ENCODE measurements at places on chromosomes 12 and 14.

DNA sequence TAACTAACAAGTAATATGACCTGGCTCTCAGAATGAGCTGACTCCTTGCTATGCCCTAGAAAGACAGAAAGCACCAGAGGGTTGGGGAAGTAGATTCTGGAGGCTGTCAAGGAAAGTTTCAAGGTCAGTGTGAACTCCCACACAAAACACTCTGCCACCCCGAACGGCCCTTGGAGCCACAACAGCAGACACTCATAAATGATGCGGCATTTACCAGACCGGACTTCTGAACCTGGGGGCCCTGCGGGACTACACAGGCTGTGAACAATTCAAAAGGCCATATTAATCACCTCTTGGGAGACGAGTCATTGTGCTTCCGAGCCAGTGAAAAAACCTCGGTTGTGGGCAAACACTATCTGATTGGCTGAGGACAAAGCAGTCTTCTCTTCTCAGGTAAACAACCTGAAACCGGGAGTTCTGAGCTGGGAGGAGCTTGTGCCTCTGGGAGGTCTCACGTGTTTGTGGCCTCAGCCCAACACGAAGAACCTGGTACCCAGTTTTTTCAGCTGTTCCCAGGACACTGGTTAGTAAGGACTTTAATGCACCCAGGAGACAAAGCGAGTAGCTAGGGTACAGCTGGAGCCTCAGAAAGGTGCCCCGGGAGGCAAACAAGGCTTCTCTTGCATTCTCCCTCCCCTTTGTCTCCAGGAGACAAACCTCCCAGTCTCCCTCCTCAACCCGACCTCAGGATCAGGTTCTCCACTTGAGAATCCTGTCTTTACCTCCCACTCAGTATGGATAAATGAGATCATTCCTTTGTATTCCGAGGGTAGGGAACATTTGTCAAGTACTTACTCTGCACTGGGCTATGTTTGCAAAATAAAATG lies 35.3 kb downstream of the VWF start:
- DNase-seq, result no peak

DNA sequence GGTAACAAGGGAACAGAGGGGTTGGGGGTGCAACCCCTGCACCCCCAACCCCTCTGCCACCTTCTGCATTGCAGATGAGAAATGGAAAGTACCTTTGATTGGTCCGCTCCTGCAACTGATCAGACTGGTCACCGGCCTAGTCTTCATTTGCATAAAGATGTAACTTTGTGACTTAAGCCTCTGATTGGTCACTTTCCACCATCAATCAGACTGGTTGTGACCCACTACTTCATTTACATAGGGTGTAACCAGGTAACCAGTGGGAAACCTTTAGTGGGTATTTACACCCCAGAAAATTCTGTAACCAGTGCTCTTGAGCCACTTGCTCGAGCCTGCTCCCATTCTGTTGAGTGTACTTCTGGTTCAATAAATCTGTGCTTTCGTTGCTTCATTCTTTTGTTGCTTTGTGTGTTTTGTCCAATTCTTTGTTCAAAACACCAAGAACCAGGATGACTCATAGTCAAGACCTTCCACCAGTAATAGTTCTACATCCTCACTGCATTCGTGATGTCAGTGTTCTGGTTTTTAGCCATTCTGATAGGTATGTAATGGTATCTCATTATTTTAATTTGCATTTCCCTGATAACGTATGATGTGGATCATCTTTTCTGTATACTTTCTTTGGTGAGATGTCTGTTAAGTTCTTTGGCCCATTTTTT lies 30.8 kb downstream of the LEMD3 start:
- DNase-seq, result no peak

GRCh38 chr12:128056136-128056801 lies 210.7 kb upstream of the TMEM132C start:
- DNase-seq, result peak; percentile 71

GRCh38 chr14:101232340-101233020 lies 328.8 kb upstream of the DIO3 start:
- DNase-seq, result no peak

GRCh38 chr14:85583380-85583779 lies 53.4 kb downstream of the FLRT2 start:
- no peak for DNase-seq

- no peak for DNase-seq
Observed at GRCh38 chr12:11829764-11830194, 180.3 kb downstream of the ETV6 start.

DNA sequence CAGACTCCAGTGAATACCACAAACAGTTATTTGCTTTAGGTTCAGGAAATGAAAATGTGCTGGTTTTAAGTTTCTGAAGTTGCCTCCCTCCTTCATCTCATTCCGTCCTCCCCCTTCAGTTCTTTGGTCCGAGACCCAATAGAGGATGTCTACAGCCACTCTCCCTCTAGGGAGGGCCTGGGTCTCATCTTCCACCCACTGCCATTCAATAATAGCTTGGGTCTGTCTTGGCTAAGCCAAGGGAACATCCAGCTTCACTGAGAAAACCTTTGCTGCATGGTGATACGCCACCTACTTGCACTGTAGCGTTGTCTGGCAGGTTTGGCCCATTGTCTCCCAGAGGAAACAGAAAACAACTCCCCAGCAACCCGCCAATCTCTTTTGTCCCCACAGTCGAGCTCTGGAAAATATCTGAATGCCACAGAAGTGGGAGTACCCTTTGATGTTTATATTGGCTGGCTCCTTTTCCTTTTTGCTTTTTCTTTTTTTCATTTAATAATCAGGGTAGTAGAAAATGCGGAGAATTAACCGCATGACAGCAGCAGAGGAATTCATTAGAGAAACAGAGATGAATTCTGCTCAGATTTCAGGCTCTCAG lies 380.1 kb downstream of the RAD51B start:
- no peak for DNase-seq

DNA sequence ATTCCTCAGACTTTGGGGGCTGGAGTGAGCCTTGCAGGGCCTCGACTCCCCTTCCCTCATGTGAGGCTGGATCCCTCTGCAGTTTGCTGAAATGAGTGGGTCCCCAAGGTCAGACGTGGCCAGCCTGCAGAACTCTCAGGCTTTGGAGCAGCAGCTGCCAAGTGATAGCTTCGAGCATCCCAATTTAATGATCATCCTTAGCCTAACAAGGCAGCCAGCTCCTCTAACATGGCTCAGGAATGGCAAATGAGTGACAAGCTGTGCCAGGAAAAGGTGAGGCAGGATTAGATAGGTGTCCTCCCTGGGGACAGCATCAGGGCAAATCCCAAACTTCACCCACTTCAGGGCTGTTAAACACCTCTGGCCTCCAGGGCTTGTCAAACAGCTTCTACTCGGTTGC lies 130.7 kb upstream of the PWP1 start:
- DNase-seq, result no peak

DNA sequence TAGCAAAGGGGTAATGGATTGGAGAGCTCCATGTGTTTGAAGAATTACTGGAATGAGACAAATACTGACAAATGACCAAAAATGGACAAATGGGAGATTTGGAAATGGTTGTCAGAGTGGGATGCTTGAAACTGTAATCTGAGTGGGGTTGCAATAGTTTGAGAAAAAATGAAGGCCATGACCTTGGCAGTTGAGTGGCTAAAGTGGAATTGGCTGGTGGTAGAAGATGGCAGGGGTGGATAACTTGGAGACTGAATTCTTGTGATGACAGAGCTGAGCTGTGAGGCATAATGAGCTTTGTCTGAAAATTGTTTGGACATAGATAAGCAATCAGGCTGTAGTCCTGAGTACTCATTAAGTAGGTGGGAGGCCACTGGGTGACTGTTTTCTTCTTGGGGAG lies 222.5 kb upstream of the PRICKLE1 start:
- DNase-seq, result no peak

DNA sequence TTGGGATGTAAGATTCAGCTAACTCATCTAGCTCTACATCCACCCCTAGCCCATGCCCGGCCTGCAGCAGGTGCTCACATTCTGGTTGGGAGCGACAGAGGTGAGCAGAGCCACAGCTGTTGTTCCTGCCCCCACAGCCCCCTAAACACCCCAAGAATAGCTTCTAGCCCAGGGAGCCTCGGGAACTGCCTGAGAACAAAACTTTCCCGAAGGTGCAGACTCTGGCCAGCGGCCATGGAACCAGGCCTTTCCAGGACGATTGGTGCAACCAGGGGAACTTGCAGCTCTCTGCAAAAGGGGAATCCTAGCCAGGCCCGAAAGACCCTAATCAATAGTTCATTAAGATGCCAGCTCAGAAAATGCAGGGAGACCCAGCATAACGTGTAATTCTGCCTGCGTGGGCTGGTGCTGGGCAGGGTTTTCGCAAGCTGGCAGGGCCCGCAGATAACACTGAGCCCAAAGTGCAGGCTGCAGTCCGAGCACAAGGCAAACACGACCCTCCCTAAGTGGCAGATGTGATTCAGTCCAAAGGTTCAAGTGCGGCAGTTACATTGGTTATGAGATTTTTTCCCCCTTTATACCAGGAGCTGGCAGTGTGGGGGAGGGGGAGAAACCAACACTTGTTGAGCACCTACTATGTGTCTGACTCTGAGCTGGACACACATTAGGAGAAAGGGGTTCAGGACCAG lies 122.5 kb upstream of the MAP1LC3B2 start:
- DNase-seq, result no peak
